ENCODE measurements at places on chromosomes 5 and 9. TPM values are rescaled to one million over a fixed set of nuclear protein-coding genes. Genes with fewer than 3 reads are reported as not detected.

GRCh38 chr5:14235872-14236271, 92.7 kb downstream of the TRIO start:
- DNase-seq, result no peak

The CDC14B gene
- polyA plus RNA-seq, result 19.1 TPM

DNA sequence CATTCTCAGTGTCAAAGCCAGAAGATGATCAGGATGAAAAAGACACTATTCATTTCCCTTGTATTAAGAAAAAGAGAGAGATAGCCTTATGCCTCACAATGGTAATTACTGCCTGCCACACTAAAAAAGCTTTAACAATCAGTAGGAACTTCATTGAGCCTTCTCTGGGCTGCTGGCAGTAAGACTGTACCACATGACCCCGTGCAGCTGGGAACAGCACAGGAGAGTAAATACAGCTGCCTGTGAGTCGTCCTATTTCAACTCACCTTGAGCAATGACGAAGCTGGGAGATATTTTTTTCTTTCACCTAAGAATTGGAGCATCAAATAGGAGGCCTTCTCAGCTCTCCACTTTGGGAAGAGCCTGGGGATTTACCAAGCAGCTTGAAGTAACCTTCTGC, 316.3 kb downstream of the GABRB2 start:
- DNase-seq, result no peak

The ITGA2 gene
- polyA plus RNA-seq, result 58.2 TPM

DNA sequence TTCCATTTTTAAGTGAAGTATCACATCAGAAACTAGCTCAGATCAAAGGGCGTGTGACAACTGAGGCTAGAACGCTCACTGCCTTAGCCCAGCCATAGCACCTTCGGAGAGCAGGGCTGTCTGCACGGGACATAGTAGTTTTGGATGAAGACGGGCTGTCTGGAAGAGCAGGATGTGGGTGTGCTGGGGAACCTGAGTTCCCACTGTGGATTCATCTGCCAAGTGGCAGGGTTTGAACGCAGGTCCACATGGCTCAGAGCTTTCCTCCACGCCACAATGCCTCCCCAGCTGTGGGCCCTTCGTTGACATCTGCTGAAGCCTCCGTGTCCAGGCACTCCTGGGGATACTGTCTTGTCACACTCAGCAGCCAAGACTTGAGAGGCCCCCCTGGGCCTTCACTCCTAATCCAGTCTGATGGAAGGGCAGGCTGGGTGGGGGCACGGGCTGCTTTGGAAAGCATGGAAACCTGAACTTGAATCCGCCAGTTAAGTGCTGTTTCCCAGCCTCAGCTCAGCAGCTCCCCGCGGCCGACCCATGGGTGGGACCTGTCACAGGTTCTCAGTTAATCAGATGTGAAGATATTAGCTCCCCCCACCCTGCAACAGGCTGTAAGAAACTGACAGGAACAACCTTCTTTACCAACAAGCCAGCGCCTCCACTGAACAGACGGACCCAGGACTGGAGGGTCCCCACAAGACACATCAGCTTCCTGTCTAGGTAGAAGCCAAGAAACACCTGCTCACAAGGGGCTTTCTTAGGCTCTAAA, 228.1 kb downstream of the FANCC start:
- no peak for DNase-seq

- DNase-seq, result no peak
These were observed 66.8 kb upstream of the CEP78 start for GRCh38 chr9:78169125-78169524.

The REEP2 gene
- 24.7 TPM for polyA plus RNA-seq

- no peak for DNase-seq
These were observed 254.3 kb upstream of the KLF9 start for GRCh38 chr9:70668751-70669150.

The HRH2 gene
- not detected for polyA plus RNA-seq

The LARP1 gene
- polyA plus RNA-seq, result 64.9 TPM

DNA sequence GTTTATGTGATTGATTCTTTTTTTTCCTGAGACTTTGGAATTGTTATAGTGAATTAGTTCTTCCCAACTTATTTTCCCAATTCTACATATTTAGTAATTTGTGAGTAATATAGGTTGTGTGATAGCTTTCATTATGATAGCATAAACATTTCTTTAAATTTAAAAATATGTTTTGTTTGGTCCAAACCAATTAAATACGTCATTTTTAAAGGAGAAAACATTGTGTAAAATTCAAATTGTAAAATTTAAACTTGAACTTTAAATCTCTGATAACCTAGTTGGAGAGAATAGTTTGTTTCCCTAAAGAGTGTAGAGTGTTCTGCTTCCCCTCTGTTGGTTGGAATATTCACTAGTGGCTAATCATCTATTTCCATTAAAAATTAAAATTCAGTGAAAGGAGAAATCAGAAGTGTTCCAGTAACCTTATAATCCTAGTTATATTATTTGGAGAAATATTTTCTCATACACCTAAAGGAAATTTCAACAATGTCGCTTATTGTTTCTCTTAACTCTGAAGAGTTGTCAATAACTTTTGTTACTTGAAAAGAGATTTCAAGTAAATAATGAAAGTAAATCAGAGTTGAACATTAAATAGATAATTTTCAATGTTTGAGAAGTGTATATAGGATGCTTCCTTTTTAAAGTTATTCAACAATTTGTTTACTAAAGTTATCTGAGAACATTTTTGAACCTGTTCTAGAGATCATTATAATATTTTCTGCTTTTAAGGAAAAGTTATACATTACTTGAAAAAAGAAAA, 2.9 kb downstream of the NIPBL start:
- DNase-seq, result no peak

- DNase-seq, result no peak
These were observed 1359.1 kb upstream of the CDH9 start for GRCh38 chr5:28397502-28397941.

GRCh38 chr5:1332461-1333001, 12.4 kb downstream of the CLPTM1L start:
- DNase-seq, result no peak

The OR13C8 gene
- not detected for polyA plus RNA-seq

DNA sequence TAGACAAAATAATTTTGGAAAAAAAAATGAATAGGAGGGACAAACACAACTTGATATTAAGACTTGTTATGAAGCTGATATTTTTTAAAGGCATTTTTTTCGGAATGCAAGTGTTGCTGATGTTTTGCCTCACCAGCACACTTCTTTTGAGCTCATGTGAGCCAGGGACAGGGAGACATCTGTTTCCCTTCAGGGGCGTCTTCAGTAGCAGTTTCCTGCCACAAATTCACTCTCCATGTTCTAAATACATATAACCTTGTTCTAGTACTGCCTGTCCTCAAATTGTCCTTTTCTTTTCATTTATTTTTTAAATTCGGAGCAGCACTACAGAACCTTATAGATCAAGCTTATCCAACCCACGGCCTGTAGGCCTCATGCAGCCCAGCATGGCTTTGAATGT, 316.0 kb upstream of the PAPPA start:
- DNase-seq, result no peak

The IRF1 gene
- polyA plus RNA-seq, result 30.0 TPM

GRCh38 chr9:134851020-134851419, 29.6 kb upstream of the FCN2 start:
- no peak for DNase-seq

- no peak for DNase-seq
These were observed 50.2 kb upstream of the ZBTB43 start for GRCh38 chr9:126754436-126755316.

DNA sequence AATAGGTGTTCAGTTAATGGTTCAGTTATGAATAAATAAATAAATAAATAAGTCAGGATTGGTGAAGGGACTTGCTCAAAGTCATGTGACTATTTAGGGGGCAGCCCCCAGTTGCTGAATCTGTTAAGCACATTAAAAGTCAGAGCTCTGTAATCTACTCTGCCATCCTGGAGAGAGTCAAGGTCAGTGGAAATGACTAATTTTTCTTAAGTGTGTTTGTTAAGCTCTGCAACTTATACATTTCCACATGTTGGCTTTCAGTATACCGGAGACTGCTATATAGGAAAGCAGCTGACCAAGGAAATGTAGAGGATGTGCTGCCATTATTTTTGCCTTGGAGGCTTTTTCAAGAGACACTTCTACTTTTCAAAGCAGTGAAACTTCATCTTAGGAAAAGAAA, 57.9 kb downstream of the KIAA1958 start:
- DNase-seq, result no peak

- DNase-seq, result peak; percentile 37
These were observed 88.7 kb upstream of the FAM169A start for GRCh38 chr5:74954919-74955318.

- DNase-seq, result no peak
These were observed 9.1 kb upstream of the MVB12B start for GRCh38 chr9:126317513-126317912.

The PAEP gene
- not detected for polyA plus RNA-seq

GRCh38 chr9:70962761-70963440, 158.5 kb downstream of the TRPM3 start:
- no peak for DNase-seq

- no peak for DNase-seq
These were observed 81.7 kb downstream of the MUSK start for GRCh38 chr9:110750272-110750671.

DNA sequence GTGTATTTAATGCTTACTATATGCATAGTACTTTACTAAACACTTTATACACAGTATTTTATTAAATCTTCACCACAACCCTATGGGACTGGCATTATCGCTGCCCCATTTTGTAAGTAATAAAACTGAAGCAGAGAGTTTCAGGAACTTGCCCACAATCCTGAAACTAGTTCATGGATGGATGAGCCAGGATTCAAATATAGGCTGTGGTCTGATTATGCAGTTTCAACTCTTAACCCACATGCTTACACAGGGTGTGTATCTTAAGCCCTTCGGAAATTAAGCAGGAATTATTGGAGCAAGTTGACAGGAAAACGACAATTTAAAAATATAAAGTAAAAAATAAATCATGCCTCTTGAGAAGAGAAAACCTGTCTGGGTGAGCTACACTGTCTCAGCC, 109.0 kb downstream of the ATP10B start:
- DNase-seq, result no peak

The PTPN3 gene
- 1.7 TPM for polyA plus RNA-seq

The POMT1 gene
- polyA plus RNA-seq, result 23.9 TPM

- DNase-seq, result no peak
These were observed 508.9 kb downstream of the EBF1 start for GRCh38 chr5:158590746-158591300.

DNA sequence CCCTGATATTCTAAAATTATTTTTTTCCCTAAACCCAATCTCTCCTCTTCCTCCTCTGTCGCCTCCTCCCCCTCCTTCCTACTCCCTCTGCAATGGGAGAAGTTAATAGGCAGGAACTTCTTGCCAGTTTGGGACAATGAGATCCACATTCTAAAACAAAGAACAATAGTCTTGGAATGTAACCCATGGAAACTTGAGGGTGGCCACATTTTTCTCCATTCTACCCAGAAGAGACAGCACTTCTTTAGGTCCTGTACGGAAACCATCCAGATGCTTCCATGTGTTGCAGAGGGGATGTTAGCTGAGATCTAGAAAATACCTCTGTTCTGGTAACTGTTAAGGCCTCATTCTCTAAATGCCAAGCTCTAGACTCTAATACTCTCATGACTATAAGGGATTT, 10.0 kb downstream of the SPARC start:
- no peak for DNase-seq

GRCh38 chr5:178120607-178121357, 7.5 kb downstream of the N4BP3 start:
- DNase-seq, result peak; percentile 55

The C5orf46 gene
- not detected for polyA plus RNA-seq

DNA sequence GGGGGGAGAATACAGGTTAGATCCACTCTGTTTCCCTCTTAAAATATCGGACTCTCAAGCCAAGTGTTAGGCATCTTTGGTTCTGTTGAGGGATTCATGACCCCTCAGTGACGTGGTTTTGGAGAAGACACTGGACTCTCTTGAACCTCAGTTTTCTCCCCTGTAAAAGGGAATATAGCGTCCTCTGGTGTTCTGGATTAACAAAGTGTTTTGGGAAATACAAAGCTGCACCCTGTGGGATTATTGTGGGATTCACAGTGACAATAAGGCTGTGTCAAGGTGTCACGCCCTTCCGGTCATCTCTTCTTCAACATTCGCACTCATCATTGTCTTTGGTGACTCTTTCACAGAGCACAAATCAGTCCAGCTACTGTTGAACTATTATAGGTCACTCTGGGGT, 139.0 kb downstream of the IRX1 start:
- no peak for DNase-seq

- DNase-seq, result no peak
These were observed 20.0 kb upstream of the FAM120AOS start for GRCh38 chr9:93473411-93473810.
